Thyroid gland (tissue), 4 donors: ENCODE measurements at places on chromosomes 5 and 9. TPM values are rescaled to one million over a fixed set of nuclear protein-coding genes. Genes with fewer than 3 reads are reported as not detected.
A peak's percentile ranks its signal among the peaks of the same experiment; 100 is the strongest.

The CAMK2A gene
- not detected for total RNA-seq

DNA sequence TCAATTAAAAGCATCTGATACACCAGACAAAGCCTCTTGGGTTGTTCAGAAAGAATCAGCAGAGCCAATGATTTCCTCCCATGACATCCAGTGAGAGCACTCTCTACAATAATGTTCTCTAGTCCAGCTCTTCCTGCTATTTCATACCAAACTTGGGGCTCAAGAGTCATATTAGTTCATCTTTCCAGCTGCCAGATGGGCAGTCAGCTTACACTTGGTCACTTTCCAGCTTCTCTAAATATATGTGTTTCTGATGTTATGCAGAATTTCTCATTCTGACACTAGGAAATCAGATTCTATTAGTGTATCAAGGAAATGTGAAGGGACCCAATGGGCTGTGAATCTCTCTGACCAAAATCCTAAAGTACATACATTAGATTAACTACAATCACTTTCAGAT, 148.9 kb downstream of the ENC1 start:
- no peak for DNase-seq
- H3K36me3 ChIP-seq, result no peaks in the 10 kb centered on the region
- H3K4me3 ChIP-seq, result no peak overlapping the region
- H3K27me3 ChIP-seq, result no peaks in the 10 kb centered on the region
- H3K4me1 ChIP-seq, result no peaks in the 10 kb centered on the region

DNA sequence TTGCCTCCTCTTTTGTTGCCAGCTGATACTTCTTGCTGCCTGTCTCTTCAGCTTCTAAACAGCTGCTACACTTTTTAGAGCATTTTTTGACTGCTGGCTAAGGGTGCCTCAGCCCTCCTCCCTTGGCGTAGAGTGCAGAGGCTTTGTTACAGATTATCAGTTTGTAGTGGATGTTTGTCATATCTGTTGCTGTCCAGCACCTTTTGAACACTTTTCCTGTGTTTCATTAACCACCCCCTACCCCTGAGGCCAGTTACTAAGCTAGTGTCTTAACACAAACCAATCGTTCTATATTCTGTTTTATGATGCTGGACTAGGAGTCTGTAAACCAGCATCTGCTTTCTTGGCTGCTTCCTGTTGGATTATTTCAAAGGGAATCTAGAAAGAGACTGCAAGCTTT, 441.5 kb downstream of the DNAH5 start:
- H3K4me3 ChIP-seq, result no peak overlapping the region
- no peaks in the 10 kb centered on the region for H3K4me1 ChIP-seq
- no peak for DNase-seq
- no peaks in the 10 kb centered on the region for H3K27me3 ChIP-seq
- H3K27ac ChIP-seq, result no peak overlapping the region

- H3K27ac ChIP-seq, result peak overlapping the region; percentile 25
- H3K4me1 ChIP-seq, result peaks cover 27% of the 10 kb centered on the region
- DNase-seq, result peak; percentile 43
- no peaks in the 10 kb centered on the region for H3K27me3 ChIP-seq
- no peaks in the 10 kb centered on the region for H3K36me3 ChIP-seq
These were observed 273.4 kb downstream of the SLIT3 start for GRCh38 chr5:169027501-169028061.

DNA sequence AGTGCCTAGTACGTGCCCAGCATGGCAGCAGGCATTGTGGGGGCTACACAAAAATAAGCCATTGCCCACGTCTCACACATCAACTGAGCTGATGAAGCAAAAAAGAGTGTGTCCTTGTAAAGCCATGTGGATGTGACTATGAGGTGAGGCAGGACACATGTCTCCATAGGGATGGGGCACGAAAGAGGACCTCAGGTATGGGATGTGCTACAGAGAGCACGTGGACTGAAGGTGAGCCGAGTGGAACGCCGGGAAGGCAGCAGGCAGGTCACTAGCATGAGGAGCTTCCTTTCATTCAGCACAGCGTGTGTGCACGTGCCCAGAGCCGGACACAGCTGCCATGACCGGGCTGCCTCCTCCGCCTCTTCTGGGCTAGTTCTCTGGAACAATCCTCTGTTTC, 429.8 kb downstream of the SPOCK1 start:
- no peaks in the 10 kb centered on the region for H3K4me1 ChIP-seq
- H3K27me3 ChIP-seq, result no peaks in the 10 kb centered on the region
- DNase-seq, result no peak
- no peak overlapping the region for H3K4me3 ChIP-seq
- H3K27ac ChIP-seq, result no peak overlapping the region

The PPP3R2 gene
- total RNA-seq, result not detected

GRCh38 chr5:55360190-55360589, 52.4 kb downstream of the MTREX start:
- DNase-seq, result no peak
- no peaks in the 10 kb centered on the region for H3K27me3 ChIP-seq
- peaks cover 7% of the 10 kb centered on the region for H3K36me3 ChIP-seq
- no peaks in the 10 kb centered on the region for H3K4me1 ChIP-seq

GRCh38 chr5:89265511-89266179, 382.7 kb upstream of the MEF2C start:
- no peak overlapping the region for H3K4me3 ChIP-seq
- DNase-seq, result no peak
- no peaks in the 10 kb centered on the region for H3K36me3 ChIP-seq
- H3K27me3 ChIP-seq, result no peaks in the 10 kb centered on the region
